Sigmoid colon (tissue), 7 donors: ENCODE measurements at places on chromosomes 3 and 15. TPM values are rescaled to one million over a fixed set of nuclear protein-coding genes. Genes with fewer than 3 reads are reported as not detected.

Gene FANCD2OS
- not detected for polyA plus RNA-seq

Gene FEZF2
- not detected for polyA plus RNA-seq

Gene ILDR1
- polyA plus RNA-seq, result 3.5 TPM

Gene GRK7
- polyA plus RNA-seq, result not detected

Gene MKRN2OS
- 10.8 TPM for polyA plus RNA-seq

Gene CFAP44
- polyA plus RNA-seq, result 2.5 TPM

Gene GPR156
- polyA plus RNA-seq, result not detected

Gene TRIM59
- polyA plus RNA-seq, result 0.60 TPM

Gene CATSPER2
- polyA plus RNA-seq, result not detected
